ENCODE measurements at places on chromosomes 13 and 19.

DNA sequence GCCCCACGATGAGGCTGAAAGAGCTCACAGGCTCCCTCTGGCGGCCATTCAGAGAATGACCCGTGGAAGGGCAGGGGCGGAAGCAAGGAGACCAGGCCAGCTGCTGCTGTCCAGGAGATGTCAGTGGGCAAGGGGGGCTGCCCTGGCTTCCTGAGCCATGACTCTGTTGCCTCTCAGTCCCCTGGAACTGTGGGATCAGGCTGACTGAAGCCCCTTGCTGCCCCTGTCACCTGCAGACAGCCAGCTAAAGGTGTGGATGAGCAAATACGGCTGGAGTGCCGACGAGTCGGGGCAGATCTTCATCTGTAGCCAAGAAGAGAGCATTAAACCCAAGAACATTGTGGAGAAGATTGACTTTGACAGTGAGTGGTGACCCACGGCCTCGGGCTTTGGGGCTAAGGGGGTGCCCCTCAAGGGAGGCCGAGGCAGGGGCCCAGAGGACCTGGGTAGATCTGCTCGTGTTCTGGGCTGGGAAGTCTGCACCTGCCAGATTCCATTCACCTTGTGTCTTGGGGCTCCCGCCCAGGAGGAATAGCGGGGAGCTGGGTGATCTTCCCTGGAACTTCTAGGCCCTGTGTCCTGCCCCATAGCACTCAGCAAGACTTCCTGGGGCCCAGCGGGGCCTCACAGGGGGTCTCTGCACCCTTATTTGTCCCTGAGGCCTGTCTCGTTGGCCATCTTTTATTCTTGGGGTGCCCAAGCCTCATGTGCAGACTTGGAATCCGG, 12.5 kb upstream of the ACTN4 start:
- DNase-seq: peak; percentile 82

GRCh38 chr13:111946214-111946613, 120.7 kb upstream of the SOX1 start:
- no peak for DNase-seq

GRCh38 chr13:98681049-98681448, 71.4 kb downstream of the SLC15A1 start:
- DNase-seq: no peak

DNA sequence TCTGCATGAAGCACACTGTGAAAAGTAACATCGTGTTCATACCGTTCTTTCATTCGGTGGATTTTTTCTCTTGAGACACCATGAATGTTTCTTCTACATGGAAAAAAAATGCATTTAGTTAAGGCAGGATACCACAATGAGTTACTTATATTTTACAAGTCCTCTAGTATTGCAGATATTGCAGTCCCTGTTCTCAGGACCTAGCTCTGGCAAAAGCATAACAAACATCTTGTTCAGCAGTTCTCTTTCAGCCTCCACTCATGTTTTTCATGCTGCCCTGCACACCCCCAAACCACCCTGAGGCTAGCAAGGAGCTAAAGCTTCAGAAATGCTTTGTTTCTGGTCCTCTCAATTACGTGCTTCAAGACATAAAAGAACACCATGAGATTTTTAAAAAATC, 24.8 kb downstream of the N4BP2L1 start:
- DNase-seq: no peak

GRCh38 chr19:28487999-28488398, 725.0 kb downstream of the UQCRFS1 start:
- no peak for DNase-seq

DNA sequence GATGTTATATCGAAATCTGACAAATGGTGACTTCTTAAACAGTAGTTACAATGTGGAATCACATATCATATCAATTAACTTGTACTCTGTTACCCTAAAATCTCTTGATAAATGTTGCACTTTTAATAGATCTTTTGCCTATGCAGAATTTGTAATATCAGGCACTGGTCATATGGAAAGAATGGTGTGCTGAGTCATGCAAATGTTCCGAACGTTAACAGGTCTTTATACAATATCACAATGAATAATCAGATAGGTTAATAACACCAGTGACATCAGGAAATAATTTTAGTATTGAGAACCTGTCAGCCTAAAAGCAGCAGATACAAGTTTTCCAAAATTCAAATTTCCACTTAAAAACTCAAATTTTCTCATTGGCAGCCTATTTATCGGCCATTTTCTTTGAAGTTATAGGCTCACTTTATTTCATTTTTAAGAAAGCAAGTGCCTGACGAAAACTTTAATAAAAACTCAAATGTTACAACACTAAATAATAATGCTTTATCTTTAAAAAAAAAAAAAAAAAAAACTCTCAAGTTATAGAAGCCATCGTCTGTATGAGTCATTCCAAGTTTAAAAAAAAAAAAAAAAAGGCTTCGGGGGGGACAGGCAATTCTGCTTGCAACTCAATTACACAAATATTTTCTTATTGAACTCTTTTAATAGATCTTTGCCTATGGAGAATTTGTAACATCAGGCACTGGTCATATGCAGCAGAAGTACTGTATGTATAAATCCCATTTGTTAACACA, 180.9 kb downstream of the DIAPH3 start:
- DNase-seq: no peak

GRCh38 chr19:55696301-55697068, 21.5 kb downstream of the EPN1 start:
- DNase-seq: no peak

DNA sequence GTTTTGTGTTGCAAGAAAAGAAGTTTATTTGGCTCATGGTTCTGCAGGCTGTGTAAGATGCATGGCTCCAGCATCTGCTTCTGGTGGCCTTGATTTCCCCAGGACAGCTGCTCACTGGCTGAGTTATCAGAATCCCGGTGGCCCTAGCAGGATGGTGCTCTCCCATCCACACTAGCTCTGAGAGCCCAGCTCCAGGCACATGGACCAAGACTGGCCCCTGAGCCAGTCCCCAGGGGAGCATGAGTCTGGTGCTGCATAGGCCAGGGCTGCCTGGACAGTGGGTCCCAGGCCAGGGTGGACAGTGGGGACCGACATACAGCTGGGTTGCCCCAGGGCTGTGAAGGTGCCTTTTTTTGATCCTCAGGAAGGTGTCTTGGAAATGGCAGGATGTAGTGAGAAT, 10.4 kb downstream of the ADGRE2 start:
- no peak for DNase-seq

- peak; percentile 62 for DNase-seq
These were observed 13.1 kb downstream of the AP2A1 start for GRCh38 chr19:49779731-49780555.

DNA sequence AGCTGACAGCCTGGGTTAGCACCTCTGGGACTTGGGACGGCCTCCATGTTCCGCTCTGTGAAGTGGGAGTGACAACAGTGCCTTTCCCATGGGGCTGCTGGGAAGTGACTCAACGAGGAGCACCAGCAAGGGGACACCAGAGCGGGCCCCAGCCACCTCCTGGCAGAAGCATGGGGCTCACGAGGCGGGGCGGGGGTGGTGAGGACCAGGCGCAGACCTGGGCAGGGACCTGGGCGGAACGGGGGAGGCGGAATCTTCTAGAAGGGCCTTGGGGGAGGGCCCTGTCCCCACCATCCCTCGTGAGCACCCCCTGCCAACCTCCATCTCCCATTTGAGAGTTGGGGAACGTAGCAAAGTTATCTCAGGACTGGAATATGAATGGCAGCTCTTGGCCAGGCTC, 37.9 kb downstream of the KDM4B start:
- DNase-seq: no peak

DNA sequence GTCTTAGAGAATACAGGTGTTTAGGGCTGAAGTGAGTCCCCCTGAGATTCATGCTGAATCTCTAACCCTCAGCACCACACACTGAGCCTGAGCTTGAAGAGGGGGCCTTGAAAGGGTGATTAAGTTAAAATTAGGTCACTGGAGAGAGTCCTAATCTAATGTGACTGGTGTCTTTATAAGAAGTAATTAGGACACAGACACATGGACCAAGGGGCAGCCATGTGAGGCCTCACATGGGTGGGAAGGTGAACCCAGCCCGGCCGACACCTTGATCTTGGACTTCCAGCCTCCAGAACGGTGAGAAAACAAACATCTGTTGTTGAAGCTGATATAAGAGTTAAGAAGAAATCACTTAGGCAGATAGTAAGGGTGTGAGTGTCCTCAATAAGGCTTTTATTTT, 7.1 kb upstream of the RAB20 start:
- DNase-seq: no peak

DNA sequence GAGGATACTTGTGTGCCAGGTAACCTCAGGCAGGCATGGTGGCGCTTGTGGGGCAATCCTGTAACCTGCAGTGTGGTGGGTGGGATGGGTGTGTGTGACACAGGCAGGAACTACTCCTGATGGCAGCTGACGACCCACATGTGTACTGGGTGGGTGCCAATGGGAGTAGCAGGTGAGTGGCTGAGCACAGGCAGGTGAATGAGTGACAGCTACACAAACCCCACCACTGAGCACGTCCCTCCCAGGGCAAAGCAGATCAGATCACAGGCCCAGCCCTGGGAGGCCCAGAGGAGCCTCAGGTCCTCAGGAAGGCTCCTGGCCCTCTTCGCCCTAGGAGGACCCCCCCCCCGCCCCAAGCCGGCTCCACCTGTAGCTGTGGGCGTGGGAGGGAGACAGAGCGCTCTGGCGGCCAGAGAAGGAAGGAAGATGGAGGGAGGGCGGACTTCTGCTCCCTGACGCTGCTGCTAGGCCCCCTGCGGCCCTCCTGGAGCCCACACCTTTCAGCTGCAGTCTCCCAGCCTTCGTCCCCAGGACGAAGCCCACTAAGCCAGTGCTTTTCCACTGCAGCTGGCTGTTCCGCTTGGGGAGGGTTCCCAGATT, 1.3 kb upstream of the ZNF181 start:
- DNase-seq: no peak

- DNase-seq: peak; percentile 57
These were observed 1.0 kb downstream of the FLT1 start for GRCh38 chr13:28493740-28494503.

DNA sequence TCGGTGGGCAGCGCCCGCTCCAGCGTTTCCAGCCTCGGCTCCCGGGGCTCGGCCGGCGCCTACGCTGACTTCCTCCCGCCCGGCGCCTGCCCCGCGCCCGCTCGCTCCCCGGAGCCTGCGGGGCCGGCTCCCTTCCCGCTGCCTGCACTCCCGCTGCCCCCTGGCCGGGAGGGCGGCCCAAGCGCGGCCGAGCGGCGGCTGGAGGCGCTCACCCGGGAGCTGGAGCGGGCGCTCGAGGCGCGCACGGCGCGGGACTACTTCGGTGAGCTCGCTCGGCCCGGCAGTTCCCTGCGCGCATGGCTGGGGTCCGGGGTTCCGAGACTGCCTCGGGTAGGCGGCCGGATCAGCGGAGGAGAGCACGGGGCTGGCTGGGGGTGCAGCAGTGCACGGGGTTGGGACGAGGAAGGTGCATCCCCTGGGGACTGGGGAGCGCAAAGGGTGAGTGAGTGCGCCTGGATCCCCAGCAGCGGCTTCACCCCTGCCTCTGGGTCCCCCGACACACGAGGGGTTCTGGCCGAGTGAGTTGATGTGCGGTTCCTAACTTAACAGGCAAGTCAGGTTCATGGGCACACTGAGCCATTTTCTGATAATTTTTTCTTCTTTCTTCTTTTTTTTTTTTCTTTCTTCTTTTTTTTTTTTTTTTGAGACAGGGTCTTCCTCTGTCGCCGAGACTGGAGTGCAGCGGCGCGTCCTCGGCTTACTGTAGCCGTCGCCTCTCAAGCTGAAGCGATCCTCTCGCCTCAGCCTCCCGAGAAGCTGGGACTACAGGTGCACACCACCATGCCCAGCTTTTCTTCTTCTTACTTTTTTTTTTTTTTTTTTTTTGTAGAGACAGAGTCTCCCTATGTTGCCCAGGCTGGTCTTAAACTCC, 1.1 kb downstream of the WTIP start:
- DNase-seq: peak; percentile 46

DNA sequence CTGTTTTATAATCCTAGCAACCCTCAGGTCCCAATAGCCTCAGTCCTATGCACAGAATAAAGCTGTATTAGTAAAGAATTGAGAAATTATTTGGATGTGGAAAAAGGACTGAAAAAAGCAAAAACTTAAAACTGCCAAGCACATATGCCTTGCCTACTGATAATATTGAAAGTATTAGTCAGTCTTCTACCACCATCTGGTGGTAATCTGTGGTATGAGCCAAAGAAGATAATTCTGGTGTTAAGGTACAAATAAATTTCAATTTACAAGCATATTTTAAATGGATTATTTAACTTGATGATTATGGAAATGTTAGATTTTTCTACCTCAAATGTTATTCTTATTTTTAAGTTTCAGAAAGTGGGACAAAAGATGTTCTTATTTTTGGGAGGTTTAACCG, 460.3 kb upstream of the KLHL1 start:
- peak; percentile 33 for DNase-seq

DNA sequence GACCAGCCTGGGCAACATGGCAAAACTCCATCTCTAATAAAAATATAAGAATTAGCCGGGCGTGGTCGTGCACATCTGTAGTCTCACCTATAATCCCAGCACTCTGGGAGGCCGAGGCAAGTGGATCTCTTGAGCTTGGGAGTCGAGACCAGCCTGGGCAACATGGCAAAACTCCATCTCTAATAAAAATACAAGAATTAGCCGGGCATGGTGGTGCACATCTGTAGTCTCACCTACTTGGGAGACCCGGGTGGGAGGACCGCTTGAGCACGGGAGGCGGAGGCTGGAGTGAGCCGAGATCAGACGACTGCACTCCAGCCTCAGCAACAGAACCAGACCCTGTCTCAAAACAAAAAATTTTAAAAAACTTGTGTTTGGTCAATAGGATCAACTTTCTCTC, 7.7 kb downstream of the SLC25A30 start:
- DNase-seq: no peak

- no peak for DNase-seq
These were observed 2.4 kb upstream of the CTXN1 start for GRCh38 chr19:7928334-7928706.

GRCh38 chr13:41229356-41229755, 34.0 kb downstream of the MTRF1 start:
- DNase-seq: no peak

- DNase-seq: no peak
These were observed 12.2 kb upstream of the POP4 start for GRCh38 chr19:29593869-29594268.

DNA sequence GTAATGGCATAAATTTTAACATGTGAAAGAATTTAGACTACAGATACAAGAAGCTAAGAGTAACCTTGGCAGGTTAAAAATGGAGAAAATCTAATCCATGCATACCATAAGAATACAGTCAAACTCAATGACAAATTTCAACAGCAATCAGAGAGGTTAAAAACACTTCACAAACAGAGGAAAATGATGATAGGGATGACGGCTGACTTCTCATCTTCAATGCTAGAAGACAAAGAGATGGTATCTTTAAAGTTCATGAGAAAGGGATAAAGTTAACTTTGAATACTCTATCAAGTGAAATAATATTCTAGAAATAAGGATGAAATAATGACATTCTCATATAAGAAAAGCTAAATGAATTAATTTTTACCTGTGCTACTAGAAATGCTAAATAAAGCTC, 1130.2 kb upstream of the MIR17HG start:
- no peak for DNase-seq
